ENCODE measurements at places on chromosomes 4 and X. TPM values are rescaled to one million over a fixed set of nuclear protein-coding genes. Genes with fewer than 3 reads are reported as not detected.
A peak's percentile ranks its signal among the peaks of the same experiment; 100 is the strongest.

DNA sequence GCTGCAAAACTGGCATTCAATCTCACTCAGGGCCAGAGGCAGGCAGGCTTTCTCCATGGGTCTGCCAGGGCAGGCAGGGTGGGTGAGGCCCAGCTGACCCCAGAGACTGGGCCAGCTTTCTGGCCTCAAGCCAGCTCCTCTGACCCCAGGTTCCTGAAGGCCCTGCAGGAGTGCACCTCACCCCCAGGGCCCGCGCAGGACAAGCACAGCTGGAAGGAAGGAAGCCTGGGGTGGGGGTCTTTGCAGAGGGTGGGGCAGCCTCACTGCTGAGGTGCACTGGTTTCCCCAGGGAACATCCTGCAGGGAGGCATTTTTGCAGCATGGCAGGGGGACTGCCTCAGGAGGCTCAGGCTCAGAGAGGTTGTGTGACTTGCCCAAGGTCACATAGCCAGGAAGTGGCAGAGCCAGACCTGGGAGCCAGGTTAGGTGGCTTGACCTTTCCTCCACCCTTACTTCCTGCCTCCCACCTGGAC, 31.5 kb upstream of the AFAP1 start:
- no peak for DNase-seq

DNA sequence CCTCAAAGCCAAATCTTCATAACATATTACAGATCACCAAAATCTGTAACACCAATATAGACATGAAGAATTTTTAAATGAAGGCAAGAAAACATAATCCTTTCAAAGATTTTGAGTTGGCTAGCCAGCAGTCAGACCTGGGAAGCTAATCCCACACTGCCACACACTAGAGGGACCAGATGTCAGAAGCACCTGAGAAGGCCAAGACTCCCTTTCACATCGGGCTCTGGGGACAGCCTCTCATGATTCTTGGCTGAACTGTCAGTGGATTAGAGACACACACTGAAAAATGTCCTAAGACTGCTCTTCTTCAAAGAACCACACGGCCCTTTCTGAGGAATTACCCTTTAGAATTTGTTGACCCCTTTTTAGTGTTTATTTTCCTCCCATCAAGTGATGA, 28.2 kb upstream of the SPATA4 start:
- no peak for DNase-seq

DNA sequence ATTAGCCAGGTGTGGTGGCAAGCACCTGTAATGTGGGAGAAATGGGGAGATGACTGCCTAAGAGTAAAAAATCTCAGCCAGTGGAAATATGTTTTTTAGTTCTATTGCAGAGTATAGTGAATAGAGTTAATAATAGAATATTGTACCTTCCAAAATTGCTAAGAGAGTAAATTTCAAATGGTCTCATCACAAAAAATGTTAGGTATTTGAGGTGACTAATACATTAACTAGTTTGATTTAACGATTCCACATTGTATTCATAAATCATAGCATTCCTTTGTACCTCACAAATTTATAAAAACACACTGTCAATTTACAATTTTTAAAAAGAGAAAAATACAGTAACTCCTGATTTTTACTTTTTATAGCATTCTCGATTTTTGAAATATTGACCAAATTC, 681.5 kb upstream of the EPHA5 start:
- DNase-seq: no peak

DNA sequence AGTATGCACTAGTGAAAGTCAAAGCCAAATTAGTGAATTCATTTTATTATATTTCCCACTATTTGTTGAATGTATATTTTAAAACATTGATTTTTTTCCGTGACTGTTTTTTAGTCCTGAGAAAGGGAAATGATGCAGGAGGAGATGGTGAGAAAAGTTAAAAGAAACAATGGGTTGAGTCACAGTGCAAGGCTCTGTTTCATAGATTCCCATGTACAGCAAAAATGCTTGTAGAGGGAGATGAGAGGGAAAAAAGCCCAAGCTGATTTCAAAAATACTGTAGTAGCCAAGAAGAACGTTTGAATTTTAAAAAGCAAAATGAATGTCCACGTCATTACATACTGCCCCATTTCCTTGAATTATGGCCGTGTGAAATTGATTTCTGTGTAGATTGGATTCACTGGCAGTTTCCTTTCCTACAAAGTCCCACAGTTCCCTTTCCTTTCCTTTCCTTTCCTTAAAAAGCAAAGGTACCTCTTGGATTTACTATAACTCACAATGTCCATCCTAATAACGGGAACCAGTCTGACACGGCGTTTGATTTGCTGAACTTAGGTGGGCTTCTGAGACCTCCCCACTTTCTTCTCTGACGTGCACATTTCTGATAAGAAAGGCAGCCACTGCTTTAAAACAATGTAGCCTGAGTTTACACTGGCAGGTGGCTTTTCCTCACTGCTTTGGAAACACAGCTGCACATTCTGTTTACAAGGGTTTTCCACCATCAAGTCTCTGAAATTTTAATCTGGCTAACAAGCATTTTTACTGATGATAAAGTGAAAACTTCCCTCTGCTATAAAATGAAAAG, 63.7 kb downstream of the SPCS3 start:
- DNase-seq: peak; percentile 95

DNA sequence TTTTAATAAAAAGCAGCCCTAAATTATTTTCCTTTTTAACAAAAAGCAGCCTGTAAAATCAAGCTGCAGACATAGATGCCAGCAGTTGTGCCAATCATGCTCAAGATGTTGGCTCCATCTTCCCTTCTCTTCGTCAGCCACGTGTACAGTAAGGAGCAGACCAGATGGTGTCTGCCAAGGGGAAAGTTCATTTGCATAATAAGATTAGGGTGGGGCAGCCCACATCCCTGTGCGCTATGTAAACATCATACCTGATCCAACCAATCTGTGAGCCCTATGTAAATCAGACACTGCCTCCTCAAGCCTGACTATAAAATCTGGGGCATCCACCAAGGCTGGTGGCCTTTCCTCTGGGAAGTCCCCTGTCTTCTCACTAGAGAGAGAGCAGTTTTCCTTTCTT, 23.1 kb upstream of the C1GALT1C1 start:
- DNase-seq: no peak

DNA sequence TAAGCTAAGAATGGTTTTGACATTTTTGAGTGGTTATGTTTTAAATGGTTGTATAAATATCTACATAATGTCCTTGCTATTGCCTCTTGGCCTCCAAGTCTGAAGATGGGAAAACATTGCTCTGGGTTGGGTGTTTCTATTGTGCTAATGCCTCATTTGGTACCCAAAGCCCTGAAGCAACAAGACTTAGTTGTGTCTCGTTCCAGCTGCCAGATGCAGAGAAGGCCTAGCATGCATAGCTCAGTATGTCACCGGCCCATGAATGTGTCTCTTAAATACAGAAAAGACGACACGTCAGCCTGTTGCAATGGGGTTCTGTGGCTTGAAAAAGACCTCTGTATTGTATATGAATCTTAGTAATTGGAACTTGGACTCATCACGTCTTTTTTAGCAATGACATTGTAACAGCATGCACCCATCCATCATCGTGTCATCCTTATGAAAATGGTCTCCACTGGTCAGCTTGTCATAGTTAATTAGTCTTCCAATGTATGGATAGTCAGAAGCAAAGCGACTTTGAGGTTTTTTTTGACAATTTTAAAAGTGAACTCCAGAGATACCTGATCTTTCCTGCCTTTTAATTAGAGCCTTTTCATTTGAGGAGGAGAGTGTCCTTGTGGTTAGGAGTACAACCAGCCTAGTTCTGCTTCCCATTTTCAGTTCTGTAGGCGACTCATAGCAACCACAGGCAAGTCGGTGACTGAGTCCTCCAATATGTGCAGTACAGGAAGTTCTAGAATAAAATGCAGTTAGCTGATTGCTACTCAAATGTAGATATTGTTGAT, 126.4 kb upstream of the GATB start:
- no peak for DNase-seq

- DNase-seq: no peak
Observed at GRCh38 chrX:153560000-153560399, 38.9 kb downstream of the CCNQ start.

DNA sequence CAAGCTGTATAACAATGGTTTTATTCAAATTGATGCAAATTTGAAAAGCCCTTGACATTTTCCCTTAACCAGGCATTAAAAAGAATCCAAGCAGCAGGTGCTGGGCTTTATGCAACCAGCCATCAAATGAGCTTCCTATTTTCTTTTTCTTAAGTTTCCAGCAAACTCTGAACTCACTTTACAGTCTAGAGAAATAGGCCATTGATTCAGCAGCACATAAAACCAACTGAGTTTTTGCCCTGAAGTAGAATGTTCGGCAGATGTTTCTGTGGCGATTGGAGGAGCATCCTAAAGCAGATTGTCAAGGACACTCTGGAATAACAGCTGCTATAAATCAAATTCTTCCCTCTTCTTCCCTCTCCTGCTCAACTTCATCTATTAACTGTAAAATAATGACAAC, 582.8 kb upstream of the CPEB2 start:
- no peak for DNase-seq

DNA sequence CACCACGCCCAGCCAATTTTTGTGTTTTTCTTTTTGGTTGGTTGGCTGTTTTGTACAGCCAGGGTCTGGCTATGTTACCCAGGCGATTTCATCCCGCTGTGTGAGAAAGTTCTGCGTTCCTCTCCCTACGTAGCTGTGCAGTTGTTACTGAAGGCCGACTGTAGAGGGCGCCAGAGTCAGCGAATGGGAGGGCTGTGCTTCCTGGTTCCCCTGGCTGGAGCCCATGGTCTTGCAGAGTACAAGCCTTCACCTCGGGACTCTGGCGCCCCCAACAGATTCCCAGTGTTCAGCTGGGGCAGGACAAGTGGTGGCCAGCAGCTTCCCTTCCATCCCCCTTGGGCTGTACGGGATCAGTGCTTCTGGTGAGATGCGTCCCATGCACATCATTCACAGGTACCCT, 5.6 kb upstream of the CT45A1 start:
- DNase-seq: peak; percentile 7

GRCh38 chr4:28167411-28167810, 1306.8 kb downstream of the STIM2 start:
- DNase-seq: no peak

DNA sequence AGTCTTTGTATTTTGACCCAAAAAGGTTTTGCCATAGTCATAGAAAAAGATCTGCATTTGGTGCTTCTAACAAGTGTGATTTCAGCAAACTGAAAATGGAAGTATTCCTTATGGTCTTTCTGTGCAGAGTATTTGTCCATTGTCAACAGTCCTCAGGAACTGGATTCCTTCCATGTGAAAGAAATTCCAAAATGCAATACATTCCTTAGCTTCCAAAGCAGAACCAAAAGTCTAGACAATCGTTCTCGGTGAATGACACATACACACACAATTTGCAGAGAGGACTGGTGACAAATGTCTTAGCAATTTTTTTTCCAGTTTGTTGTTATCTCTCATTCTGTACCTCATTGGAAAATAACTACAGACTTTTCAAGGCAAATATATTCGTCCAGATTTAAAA, 562.2 kb upstream of the SLIT2 start:
- peak; percentile 33 for DNase-seq

DNA sequence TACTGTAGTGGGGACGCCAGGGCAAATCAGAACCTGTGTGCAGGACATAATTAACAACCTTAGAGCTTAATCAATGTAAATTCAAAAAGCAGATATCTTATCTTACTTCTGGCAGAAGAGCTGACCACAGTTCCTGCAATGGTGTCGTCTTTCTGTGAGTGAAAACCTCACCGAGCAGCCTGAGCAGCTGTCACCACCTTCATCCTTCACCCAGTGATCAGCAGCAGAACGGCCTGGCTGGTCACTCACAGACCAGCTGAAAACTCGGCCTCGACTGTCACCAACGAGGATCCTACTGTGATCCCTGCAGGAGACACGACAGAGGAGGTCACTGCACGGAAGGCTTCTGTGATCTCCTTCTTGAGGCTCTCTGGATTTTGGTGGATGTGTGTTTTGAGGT, 94.2 kb downstream of the CDS1 start:
- DNase-seq: no peak

DNA sequence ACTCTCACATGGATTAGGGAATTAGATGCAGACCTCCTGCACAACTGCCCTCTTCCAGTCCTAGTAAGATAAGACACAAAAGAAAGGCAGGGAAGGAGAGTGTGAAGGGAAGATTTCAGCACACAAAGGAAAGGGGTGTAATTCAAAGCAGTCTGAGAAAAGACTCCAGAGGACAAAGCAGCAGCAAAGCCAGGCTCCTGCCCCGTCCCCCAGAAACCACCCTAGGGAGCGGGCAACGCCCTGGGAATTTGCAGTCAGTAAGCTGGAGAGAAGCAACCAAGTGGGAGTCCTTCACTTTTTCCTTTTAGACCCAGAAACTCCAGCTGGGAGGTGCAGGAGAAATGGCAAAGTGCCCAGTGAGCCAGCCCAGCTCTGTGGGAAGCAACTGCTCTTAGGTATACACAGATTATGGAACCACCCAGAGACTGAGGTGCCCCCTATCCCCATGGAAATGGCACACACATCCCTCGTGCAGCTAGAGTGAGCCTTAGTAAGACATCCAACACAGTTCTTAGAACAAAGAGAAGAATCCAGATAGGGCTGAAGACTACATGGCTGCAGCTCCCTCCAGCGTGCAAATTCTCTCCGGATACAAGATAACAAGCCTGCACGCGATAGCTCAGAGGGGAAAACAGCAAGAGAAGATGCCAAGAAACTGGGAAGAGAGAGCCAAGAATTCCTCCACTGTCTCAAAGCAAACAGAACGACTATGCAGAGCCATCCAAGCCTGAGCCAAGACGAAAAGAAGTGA, 26.5 kb upstream of the IRAK1 start:
- peak; percentile 93 for DNase-seq

GRCh38 chr4:8419222-8420041, 21.1 kb downstream of the ACOX3 start:
- DNase-seq: no peak

- no peak for DNase-seq
Observed at GRCh38 chr4:6968496-6968895, 58.9 kb downstream of the TBC1D14 start.

DNA sequence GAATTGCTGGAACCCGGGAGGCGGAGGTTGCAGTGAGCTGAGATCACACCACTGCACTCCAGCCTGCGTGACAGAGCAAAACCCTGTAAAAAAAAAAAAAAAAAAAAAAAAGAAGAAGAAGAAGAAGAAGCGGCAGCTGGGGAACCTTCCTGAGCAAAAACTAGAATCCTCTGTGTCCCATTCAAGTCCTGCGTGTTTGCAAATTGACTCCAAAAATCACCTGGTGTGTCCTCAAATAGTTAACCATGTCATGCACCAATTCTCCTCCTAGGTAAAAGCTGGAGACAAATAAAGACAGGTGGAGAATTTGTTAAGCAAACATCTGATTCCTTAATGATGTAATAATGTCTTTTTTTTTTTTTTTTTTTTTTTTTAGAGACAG, 31.9 kb upstream of the ASMTL start:
- no peak for DNase-seq

- DNase-seq: no peak
Observed at GRCh38 chr4:41835321-41835995, 86.9 kb upstream of the PHOX2B start.

The RNF212 gene
- polyA plus RNA-seq: 2.6 TPM

The ARHGAP4 gene
- 20.9 TPM for polyA plus RNA-seq

The GAGE12E gene
- not detected for polyA plus RNA-seq

The FAM9C gene
- not detected for polyA plus RNA-seq

The XAGE1B gene
- not detected for polyA plus RNA-seq

The ANK2 gene
- polyA plus RNA-seq: not detected

The CYTL1 gene
- polyA plus RNA-seq: 38.0 TPM

The FRAS1 gene
- polyA plus RNA-seq: 1.4 TPM

The CXorf49 gene
- polyA plus RNA-seq: not detected

Measured in endothelial cell of umbilical vein (primary cell).